Thoracic aorta (tissue), 2 donors: ENCODE measurements at places on chromosomes 4 and X. TPM values are rescaled to one million over a fixed set of nuclear protein-coding genes. Genes with fewer than 3 reads are reported as not detected.

DNA sequence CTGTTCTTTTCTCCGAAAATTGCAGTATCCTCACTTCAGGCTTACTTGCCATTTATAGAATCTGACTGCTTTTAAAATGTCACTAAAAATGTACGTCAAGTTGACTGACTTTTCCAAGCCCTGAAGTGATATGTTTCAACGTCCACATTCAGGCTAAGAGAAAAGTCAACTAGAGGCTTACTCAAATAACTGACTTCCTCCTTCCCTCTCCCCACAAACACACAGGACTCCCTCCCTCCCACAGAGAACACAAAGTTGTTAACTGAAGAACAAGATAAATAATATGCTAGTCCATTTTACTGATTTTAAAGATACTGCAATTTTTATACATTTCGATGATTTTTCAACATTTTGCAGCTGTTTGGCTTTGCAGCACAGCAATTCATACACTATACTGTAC, 13.8 kb upstream of the CDKL2 start:
- no peak overlapping the region for H3K27ac ChIP-seq
- H3K36me3 ChIP-seq, result peaks cover 37% of the 10 kb centered on the region
- no peak overlapping the region for H3K4me3 ChIP-seq
- no peaks in the 10 kb centered on the region for H3K4me1 ChIP-seq
- no peaks in the 10 kb centered on the region for H3K27me3 ChIP-seq
- no peak for DNase-seq

DNA sequence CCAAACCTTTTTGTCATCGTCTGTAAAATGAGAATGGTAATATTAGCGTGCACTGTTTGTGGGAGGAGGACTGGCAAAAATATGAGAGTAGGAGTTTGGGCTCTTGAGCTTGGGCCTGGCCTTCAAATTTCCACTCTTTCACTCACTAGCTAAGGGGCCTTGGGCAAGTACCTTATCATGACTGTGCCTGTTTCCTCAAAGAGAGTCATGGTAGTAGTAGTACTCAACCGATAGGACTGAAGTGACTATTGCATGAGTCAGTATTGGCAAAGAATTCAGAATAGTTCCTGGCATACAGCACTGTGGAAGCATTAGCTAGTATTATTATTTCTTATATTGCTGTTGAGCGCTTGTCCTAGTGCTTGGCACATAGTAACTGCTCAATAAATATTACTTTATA, 16.0 kb upstream of the RBM3 start:
- DNase-seq, result no peak
- no peak overlapping the region for H3K4me3 ChIP-seq
- H3K27ac ChIP-seq, result peak overlapping the region; percentile 11

- no peaks in the 10 kb centered on the region for H3K27me3 ChIP-seq
- H3K27ac ChIP-seq, result no peak overlapping the region
- H3K4me3 ChIP-seq, result no peak overlapping the region
- H3K36me3 ChIP-seq, result no peaks in the 10 kb centered on the region
- H3K4me1 ChIP-seq, result no peaks in the 10 kb centered on the region
Measured at GRCh38 chr4:74805601-74806000, 11.3 kb upstream of the BTC start.

- H3K27me3 ChIP-seq, result no peaks in the 10 kb centered on the region
- H3K4me1 ChIP-seq, result no peaks in the 10 kb centered on the region
- DNase-seq, result no peak
- no peak overlapping the region for H3K4me3 ChIP-seq
- no peaks in the 10 kb centered on the region for H3K36me3 ChIP-seq
Measured at GRCh38 chr4:29405116-29405515, 1315.1 kb upstream of the PCDH7 start.

GRCh38 chr4:149886786-149887490, 71.3 kb upstream of the IQCM start:
- no peak for DNase-seq
- H3K4me1 ChIP-seq, result no peaks in the 10 kb centered on the region
- H3K27me3 ChIP-seq, result no peaks in the 10 kb centered on the region
- H3K36me3 ChIP-seq, result no peaks in the 10 kb centered on the region

DNA sequence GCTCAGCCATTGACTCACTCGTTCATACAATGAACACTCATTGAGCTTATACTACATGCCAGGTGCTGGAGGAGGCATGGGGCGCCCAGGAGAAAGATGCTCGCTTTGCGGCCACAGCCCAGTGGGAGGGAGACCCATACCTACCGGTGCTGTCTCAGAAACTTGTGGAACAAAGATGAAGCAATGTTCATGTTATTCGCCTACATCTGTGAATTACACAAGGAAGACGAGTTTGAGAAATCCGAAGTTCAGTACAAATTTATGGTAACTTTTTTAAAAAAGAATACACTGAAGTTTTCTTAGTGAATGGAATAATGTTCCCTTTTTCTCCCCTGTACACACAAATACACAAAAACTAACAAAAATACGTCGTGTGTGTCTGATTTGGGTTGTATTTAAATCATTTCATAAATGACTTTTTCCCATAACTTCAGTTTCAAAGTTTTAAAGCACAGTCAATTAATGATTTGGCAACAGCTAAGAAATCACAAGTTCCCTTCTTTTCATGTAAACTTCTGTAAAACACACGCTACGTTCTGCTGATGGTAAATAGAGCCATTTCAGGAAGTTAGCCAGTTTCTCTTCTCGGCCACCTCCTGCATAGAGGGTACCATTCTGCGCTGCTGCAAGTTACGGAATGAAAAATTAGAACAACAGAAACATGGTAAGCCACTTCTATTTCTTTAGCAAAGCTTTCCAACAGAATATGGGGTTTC, at the start of gene TLR8:
TSS of gene TLR8 (plus strand) at position 575 of the 716 bp plus-strand sequence. CDS start at position 662, 87 bp downstream.
- peak within 1 kb of the TSS; percentile 21 for H3K4me3 ChIP-seq
- no peaks in the 10 kb centered on the region for H3K4me1 ChIP-seq
- H3K27me3 ChIP-seq, result no peaks in the 10 kb centered on the region
- DNase-seq, result no peak
- no peak within 1 kb of the TSS for H3K27ac ChIP-seq

DNA sequence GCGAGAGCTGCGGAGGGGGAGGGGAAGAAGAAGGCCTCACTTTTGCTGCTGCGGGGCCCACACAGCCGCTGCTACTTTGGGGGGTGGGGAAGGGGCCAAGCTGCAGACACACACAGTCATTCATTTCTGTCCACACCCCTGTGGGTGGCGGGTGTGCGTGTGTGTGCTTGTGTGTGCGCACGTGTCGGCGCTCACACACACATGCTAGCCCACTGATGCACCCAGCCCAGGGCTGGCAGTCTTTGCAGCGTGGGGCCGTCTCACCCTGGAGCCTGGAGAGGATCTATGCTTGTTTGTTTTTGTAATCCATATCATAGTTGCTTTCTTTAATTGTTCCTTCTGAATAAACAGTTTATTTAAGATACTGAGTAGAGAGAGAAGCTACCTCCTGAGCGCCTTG, 4.0 kb downstream of the DUSP9 start:
- no peaks in the 10 kb centered on the region for H3K4me1 ChIP-seq
- DNase-seq, result no peak
- H3K27me3 ChIP-seq, result no peaks in the 10 kb centered on the region
- H3K27ac ChIP-seq, result no peak overlapping the region
- H3K4me3 ChIP-seq, result no peak overlapping the region

The HERC5 gene
- 13.7 TPM for total RNA-seq

The PNMA5 gene
- not detected for total RNA-seq

The DUSP9 gene
- not detected for total RNA-seq
